ENCODE measurements at places on chromosomes 13 and 19. TPM values are rescaled to one million over a fixed set of nuclear protein-coding genes. Genes with fewer than 3 reads are reported as not detected.

GRCh38 chr13:111944171-111944583, 122.8 kb upstream of the SOX1 start:
- no peak for DNase-seq

DNA sequence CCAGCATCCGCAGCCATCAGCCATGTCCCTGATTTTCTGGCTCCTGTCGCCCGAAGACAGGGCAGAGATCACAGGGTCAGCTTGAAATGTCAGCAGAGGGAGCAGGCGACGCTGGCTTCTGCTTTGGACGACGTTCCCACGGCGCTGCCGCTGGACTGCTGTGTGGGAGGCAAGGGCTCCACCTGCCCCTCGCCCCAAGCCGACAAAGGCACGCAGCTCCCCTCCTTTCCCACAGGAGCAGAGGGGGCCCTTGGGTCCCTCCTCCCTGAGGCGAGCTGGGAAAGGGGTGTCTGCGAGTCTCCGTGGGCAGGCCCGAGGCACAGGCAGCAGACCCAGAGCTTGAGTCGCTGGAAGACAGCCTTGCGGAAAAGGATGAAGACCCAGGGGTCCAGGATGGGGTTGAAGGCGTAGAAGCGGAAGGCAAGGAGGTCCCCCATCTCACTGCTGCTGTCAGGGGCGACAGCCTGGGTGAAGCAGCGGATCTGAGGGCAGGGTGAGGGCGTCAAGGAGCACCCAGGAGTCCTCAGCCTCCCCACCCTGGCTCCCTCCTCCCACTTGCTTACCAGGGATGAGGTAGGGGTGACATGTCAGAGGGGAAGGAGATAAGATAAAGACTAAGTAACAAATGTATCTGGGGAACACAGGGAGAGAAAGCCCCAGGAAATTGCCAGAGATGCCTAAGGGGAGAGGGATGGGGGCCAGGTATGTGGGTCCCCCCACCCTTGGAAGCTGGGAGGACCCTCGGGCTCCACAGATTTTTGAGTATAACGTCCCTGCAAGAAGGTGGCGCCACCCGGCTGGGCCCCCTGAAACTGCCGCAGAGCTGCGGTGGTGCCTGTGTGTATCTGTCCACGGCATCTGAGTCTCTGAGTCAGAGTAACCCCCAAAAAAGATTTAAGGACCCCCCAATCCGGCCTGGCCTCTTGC, 3.4 kb downstream of the PTGIR start:
- no peak for DNase-seq

DNA sequence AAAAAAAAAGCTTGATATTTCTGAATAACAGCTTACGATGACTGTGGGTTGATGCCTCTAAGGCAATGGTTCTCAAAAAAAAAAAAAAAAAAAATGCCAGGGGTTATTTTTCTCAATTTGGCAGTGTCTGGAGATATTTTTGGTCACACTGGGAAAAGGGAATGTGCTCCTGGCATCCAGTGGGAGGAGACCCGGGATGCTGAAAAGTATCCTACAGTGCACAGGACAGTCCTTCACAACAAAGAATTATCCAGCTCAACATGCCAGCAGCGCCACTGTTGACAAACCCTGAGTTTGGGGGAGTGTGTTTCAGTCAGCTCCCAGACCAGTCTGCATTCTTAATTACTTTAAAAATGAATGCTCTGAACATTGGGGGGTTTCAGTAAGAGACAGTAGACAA, 54.5 kb downstream of the FLT3 start:
- DNase-seq, result no peak

DNA sequence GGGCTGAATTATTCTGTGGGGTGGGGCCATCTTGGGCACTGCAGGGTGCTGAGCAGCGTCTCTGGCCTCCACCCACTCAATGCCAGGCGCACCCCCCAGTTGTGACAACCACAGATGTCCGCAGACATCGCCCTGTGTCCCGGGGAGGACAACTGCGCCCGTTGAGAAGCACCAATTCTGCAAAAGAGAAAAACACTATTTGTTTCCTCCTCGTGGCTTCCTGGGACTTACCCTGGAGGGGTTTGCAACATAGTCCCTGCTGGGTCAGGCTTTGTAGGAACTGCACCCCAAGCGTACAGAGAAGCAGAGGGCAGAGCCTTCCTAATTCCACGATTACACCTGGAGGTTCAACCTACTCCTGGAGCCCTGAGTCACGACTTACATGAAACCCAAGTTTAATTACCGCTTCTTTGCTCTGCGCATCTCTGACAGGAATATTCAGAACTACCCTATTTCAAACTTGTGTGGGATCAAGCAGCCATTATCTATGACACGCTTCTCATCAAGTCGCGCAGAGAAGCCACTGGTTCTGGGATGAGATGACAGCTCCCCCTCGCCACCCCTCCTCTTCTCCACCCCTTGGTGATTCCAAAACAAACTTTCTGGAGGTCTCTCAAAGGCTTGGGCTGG, 11.1 kb upstream of the SLC39A3 start:
- DNase-seq, result no peak

DNA sequence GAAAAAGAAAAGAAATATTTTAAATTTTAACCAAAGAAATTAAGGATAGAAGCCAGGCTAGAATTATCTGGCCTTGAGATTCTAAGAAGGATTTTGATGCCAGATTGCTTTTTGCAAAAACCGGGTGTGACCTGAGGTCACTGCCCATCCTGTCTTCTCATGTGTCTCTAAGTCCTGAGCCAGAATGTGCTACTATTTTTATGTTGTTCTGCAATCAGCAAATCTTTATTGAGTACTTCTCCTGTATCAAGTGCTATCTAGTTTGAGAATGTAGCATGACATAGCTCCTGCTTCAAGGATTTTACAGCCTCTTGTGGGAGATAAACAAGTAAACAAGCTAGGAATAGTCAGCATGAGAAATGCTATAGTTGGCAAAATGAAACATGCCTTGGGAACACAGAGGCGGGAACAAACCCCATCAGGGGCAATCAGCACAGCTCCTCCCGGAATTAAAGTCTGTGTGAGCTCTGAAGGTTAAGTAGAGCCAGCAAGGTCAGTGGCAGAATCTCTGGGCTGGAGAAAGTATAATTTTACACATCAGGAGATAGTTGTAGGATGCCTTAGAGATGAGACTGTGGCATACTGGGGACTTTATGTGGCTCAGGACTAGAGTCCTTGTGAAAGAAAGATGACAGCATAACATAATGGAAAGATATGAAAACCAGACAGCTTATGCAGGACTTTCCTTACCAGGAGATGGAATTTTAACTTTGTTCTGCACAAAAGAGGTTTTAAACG, 899.5 kb upstream of the SLC10A2 start:
- DNase-seq, result no peak

GRCh38 chr19:47587295-47587694, 14.3 kb upstream of the ZNF541 start:
- DNase-seq, result no peak

- no peak for DNase-seq
Measured at GRCh38 chr13:75704927-75705288, 68.8 kb downstream of the LMO7 start.

DNA sequence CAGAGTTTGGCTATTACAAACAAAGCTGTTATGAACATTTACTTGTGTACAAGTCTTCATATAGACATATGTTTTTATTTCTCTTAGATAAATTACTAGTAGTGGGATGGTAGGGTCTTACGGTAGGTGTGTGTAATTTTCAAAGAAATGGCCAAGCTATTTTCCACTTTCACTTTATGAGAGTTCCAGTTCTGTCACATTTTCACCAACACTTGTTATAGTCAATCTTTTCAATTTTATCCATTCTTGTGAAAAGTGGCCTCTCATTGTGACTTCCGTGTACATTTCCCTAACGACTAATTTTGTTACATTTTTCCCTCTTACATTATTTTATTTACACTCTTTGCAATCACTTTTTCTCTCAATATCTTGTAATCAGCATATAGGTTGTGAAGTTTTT, 18.3 kb downstream of the MBD3L1 start:
- DNase-seq, result no peak

The SSC5D gene
- total RNA-seq, result 0.29 TPM

- DNase-seq, result no peak
Measured at GRCh38 chr19:14654786-14655560, 19.7 kb downstream of the ADGRE3 start.

The SLITRK6 gene
- not detected for total RNA-seq

The NPAS1 gene
- not detected for total RNA-seq

GRCh38 chr19:778910-779653, 18.2 kb upstream of the PTBP1 start:
- DNase-seq, result no peak

The UBA52 gene
- 1,928 TPM for total RNA-seq

DNA sequence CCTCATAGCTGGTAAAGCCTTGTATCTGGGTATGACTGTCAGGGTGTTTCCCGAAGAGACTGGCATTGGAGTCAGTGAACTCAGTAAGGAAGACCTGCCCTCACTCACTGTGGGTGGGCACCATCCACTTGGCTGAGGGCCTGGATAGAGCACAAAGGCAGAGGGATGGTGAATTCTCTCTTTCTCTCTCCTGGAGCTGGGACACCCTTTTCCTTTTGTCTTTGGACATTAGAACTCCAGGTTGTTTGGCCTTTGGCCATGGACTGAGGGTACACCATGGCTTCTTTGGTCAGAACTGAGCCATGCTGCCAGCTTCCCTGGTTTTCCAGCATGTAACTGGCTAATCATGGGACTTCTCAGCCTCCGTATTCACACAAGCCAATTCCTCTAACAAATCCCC, 4.6 kb upstream of the CEACAM1 start:
- no peak for DNase-seq

DNA sequence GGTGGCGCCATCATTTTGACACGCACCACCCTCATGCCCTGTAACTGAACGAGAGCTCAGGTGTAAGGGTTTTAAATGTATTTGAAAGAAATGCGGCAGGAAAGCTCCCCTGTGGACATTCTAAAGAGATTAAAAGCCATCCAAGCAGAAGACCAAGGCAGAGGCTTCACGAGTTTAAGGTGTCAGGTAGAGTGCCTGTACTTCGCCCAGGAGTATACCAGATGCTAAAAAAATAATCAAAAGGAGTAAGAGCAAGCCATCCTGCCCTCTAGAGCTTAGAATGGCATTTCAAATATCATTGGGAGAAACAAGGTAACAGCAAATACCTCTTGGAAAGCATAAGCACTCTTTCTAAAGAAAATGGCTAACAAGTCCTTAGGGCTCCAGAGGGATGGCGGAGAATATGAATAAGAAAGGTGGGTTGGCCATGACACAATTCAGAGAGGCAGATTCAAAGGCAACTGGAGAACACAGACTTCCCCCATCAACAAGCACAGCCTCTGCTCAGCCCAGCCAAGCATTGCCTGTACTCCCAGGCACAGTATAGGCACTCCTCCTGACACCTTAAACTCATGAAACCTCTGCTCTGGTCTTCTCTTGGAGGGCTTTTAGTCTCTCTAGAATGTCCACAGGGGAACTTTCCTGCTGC, 447.6 kb downstream of the SUCLA2 start:
- DNase-seq, result no peak

The ZNF383 gene
- total RNA-seq, result 5.0 TPM

The ICAM4 gene
- 0.38 TPM for total RNA-seq

DNA sequence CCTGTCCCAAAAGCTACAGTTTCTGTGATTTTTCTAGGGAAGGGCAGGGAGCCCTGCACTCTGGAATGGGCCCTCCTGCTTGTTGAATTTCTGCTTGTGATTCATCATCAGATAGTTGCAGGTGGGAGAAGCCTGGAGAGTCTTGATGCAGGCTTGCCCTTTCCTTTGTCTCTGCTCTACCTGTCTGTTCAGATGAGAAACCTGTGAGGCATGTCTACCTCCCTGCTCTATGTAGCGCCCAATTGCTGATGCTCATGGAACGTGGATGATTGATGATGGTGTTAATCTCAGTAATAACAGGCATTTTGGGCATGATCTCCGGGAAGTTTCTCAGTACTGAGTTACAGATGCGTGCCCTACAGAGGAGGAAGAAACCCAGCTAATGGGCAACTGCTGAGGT, 10.9 kb upstream of the CBY2 start:
- DNase-seq, result no peak

The EXOC3L2 gene
- not detected for total RNA-seq

DNA sequence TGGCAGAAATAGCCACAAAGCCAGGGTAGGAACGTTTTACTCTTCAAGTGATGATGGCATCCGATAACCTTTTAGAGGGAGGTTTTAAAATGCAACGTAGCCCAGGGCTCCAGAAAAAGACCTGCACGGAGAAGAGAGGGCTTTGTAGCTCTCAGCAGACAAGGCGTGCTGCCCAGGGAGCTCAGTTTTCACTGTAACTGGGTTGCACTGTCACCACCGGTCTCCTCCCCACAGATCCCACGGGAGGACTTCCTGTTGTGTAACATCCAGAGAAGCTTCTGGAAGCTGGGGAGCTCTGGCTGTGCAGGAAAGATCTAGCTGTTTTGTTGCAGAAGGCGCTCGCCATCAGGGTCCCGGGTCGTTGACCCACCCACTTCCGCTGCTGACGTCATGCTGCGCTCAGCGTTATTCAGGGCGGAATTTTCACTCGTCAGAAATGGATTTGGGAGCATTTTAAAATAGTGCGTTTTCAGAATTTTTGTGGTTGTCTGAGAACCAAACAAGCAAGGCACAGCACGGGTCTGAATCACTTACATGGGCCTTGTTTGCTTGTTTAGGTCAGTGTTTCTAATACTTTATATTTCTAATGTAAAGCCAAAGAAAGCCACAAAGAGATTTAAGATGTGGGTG, 50.8 kb downstream of the ATP11A start:
- no peak for DNase-seq
